NCI-H1417 (cell line): ENCODE measurements at places on chromosomes 7 and 10.

GRCh38 chr10:99236627-99237309, 1.1 kb upstream of the HPSE2 start:
- DNase-seq: no peak

GRCh38 chr7:127820732-127821085, 168.7 kb downstream of the SND1 start:
- DNase-seq: no peak

DNA sequence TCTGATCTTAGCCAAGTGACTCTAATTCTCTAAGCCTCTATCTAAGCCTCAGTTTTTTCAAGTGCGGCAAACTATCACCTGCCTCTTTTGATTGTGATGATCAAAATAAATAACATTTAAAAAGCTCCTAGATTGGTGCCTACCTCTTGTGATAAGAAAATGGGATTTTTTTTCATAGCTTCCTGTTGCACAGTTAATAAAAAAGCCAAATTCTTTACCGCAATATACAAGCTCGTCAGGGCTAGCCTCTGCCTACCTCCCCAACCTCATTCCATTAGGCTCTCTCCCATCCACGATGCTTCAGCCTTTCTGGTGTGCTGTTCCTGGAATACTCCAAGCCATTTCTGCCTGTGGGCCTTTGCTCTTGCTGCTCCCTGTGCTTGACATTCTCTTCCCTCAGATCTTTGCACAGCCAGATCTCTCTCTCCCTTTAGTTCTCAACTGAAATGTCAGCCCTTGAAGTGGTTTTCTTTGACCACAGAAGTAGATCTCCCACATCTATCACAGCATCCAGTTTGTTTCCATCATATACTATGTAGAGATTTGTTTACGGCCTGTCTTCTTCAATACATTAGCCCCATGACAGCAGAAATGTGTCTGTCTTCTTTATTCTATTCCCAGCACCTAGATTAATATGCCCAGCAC, 48.8 kb downstream of the SFR1 start:
- no peak for DNase-seq

DNA sequence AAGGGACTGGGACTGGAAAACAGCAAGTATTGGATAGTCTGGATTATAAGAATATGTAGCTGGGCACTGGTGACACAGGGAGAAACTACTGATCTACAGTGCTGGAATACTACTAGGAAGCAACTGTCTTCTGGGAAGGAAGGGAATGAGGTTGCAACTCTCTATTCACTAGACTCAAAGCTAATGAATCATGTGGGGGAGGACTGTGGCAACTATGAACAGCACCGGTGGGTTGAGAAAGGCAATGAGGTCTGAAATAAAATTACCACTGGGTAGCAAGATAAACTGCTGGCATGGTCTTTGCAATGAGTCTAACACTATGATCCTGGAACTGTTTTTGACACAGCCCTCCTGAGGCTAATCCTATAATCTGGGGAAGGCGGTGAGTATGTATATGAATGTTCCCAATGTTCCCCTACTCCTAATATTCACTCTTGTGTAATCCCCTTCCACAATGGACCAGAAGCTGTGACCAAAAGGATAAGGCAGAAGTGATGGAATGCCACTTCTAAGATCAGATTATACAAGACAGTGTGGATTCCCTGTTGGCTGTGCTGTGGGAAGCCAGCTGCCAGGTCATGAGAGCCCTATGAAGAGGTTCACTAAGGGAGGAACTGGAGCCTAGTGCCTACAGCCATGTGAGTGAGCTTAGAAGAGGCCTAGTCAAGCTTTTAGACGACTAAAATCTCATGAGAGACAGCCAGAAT, 101.3 kb upstream of the DNAJB12 start:
- DNase-seq: no peak

DNA sequence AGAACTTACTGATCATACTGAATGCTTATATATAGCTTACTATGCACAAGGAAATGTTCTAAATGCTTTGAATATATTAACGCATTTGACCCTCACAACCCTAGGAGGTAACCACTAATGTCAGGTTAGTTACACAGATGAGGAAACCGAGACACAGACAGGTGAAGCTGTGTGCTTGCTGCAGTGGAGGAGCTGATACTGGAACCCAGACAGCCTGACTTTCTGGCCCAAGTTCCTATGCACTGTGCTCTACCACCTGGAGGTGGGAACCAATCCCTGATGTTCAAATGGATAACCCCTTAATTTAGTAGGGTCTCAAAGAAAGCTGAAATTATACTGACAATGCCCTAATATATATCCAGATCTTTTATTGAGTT, 119.6 kb downstream of the SORBS1 start:
- no peak for DNase-seq

GRCh38 chr10:3293581-3294431, 121.2 kb upstream of the PITRM1 start:
- DNase-seq: no peak

DNA sequence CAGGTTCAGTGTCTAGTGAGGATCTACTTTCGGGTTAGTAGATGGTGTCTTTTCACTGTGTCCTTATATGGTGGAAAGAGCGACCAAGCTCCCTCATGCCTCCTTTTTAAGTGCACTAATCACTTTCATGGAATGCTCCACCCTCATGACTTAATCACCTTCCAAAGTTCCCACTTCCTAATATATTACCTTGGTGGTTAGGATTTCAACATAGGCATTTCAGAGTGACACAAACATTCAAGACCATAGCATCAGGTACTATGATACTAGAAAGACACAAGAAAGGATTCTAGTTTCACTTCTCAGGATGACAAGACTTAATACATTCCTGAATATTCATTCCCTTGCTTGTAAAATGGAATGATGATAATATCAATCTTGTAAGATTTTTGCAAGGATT, 119.1 kb upstream of the FAM3C start:
- no peak for DNase-seq
